ENCODE measurements at places on chromosomes 2 and 18. TPM values are rescaled to one million over a fixed set of nuclear protein-coding genes. Genes with fewer than 3 reads are reported as not detected.

DNA sequence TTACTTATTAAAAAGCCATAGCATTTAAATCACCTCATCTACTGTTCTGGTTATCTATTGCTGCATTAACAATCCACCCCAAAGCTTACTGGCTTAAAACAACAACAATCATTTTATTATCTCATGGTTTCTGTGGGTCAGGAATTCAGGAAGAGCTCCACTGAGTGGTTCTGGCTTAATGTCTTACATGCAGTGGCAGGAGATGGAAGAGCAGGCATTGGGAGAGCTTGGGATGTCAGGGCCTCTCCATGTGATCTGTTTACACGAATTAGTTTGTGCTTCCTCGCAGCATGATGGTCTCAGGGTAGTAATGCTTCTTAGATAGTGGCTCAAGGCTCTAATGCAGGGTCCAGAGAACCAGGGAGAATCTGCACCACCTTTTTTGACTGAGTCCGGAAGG is 14.4 kb upstream of the REL start:
- DNase-seq: no peak

GRCh38 chr2:147639386-147639785 is 205.4 kb upstream of the ACVR2A start:
- DNase-seq: no peak

The KLHL29 gene
- 5.0 TPM for total RNA-seq

The HRH4 gene
- total RNA-seq: 0.13 TPM

The NOP58 gene
- 59.3 TPM for total RNA-seq

Data from bronchial epithelial cell (primary cell).